KG1 (cell line): ENCODE measurements at places on chromosomes 6 and 20.

GRCh38 chr20:54000914-54001313, 69.5 kb downstream of the BCAS1 start:
- DNase-seq = no peak

- no peak for DNase-seq
These were observed 18.0 kb downstream of the TUBB2A start for GRCh38 chr6:3139090-3139903.

GRCh38 chr6:34926655-34927054, 37.6 kb downstream of the ANKS1A start:
- DNase-seq = no peak

DNA sequence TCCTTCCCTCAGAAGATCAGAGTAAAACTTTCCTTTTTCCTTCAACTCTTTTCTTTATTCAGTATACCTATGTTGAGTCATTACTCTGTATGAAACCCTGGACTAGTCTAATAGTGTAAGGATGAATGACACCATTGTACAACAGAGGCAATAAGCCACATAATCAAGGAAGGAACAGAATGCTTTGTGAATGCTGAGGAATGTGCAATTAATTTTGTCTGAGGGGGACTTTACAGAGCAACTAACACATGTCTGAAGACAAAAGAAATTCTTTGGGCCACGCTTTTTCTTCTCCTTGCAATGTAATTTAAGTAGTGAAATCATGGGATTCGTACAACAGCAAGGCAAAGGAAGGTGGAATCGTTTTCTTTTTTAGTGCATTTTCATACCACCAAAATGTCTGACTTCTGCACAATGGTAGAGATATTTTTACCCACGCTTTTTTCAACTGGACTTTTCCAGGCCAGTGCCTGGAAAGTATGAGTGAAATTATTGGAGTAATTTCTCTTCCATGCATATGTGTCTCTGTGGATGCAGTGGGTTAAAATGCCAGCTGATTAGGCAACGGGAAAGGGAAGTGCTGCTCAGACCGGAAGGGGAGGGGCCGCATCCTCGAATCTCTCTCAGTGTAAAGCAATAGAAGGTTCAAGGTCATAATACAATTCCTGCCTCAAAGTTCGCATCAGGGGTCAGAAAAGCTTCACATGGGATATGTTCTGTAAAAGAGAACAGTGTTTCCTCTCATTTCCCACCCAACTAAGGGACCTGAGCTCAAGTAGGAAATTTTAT, 89.9 kb upstream of the MTHFD1L start:
- DNase-seq = no peak

DNA sequence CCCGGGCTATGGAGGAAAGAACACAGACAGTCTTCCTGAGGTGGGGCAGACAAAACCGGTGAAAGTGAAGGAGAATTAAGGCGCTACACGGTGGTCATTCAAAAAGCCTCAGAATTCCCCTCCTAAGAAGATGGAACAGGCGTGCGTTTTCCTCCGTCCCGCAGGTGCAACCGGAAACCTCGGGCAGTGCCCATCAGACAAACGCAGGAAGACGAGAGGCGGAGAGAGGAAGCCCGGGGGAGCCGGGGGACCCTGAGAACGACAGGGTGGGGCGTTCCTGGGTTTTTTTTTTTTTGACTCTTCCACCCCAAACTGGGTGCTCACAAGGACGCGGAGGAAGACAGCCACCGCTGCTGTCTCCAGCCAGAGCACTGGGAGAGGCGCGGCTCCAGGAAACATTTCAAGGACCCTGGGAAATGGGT, 25.4 kb downstream of the TTLL2 start:
- no peak for DNase-seq

DNA sequence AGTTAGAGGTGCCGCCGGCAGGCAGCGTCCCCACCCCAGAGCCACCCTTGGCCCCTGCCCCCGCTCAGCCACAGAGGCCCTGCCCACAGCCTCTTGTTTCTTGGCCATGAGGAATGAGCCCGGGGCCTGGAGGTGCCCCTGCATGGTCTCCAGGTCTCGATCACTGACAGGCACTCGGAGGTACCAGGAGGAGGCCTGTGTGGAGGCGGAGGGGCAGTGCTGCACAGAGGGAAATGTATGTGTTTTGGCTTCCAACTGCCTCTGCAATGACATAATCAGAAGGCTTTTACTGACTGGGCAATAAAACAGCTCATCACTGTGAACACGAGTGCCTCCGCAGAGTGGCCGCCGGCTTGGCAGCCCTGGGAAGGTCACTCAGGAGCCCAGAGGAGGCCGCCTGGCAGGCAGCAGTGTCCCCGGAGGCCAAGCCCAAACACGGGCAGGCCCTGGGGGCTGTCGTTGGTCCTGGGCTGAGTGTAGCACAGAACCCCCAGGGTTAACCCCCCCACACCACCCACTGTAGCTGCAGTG, 61.1 kb upstream of the GATA5 start:
- no peak for DNase-seq

DNA sequence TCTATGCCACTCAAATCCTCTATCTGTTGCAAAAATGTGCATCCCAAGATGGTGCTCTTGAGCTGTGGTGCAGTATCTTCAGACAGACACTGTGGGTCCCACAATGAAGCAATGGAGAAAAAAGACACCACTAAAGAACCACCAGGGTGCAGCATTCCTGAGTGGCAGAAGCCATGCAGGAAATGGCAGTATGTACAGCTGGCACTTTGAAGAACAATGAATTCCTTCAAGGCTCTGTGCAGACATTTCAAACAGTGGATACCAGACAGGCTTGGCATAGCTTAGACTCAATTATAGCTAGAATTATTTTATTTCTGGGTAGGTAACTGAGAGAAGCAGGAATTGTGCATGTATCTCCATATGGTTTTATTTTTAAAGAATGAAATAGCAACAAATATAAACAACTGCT, 24.0 kb upstream of the HDAC2 start:
- DNase-seq = no peak

GRCh38 chr20:60326821-60327220, 368.6 kb downstream of the CDH26 start:
- DNase-seq = no peak

DNA sequence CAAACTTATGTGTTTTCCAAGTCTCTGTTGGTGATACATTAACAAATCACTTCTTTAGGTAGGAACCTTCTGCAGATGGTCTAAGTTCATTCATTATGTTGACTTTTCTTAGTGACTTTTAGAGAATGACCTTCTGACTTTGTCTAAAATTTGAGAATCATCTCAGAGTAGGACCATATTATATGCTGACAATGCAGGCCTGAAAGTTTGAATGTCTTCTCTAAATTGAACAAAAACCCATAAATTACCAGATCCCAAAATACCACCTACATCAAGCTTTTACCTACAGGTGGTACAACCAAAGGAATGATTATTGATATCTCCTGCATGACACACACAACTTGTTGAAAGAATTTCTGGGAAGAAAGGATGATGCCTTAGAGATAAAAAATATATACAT, 191.5 kb downstream of the SOD2 start:
- DNase-seq = no peak

- DNase-seq = no peak
These were observed 58.3 kb downstream of the SNX9 start for GRCh38 chr6:157881342-157881741.

- no peak for DNase-seq
These were observed 25.2 kb upstream of the MYLIP start for GRCh38 chr6:16103722-16104121.

DNA sequence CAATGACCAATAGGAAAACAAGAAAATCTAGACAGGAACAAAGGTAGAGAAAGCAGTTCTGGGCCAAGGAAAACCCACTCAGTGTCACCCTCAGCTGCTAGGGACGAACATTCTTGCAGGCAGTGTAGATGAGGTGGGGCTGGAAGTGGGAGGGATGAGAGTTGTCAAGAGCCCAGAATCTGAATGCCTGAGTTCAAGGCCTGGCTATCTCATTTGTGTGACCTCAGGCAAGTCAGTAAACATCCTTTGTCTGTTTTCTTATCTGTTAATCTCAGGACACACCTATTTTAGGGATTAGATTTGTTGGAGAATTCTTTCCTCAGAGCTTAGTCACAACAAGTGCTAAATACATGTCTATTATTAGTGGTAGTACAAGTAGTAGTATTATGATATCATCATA, 50.9 kb upstream of the KIF16B start:
- DNase-seq = no peak

DNA sequence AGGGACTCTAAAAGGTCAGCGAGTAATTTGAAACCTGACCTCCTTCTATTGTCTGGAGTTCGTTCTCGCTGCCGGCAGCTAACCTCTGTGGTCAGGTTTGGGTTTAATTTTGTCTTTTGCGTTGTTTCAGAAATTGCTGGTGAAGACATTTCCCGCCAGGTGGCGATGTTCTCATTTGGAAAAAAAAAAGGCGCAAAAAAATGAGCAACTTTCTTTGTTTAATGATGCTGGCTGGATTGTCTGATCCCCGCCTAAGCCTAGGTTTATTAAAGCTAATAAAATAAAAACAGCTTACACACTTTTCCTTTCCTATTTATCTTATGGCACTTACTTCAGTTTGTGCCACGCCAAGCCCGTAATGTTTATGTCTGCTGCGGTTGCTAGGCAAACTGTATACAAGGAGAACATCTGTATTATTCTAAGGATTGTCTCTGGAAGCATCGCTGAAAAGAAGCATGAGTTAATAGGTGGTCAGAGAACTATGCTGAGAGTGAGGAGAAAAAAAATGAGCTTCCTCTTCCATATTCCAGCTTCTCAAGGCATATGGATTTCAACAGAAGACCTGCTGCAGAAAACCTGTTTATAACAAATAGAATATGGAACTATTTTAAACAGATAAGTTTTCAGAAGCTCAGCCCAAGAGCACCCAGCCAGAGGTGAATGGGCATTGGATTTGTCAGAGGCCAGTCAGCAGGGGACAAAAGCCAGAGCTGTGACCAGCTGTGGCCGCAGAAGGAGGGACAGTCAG, 205.7 kb downstream of the DOK5 start:
- peak; percentile 27 for DNase-seq

- peak; percentile 5 for DNase-seq
These were observed 548 bp downstream of the AGPAT4 start for GRCh38 chr6:161273274-161273751.

DNA sequence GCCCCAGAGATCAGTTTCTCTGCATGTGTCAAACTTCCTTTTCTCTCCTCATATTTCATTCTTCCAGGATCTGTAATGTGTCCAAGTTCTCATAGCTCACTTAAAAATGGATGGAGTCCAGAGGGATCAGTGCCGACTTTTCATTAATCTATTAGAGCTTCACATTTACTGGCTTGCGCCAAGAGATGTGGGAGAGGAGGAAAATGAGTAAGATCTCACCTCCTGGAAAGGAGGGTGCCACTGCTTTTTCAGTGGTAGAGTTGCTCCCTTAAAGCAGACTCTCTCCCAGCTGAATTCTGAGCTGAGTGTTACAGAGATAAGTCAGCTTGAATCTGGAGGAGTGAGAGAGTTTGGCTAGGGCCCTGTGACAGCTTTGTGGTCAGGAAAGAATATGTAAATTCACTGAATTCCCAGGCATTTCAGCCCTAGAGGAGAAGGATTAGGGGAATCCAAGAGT, 175.9 kb downstream of the SOX4 start:
- no peak for DNase-seq

GRCh38 chr6:20577173-20577688, 43.0 kb downstream of the CDKAL1 start:
- no peak for DNase-seq

DNA sequence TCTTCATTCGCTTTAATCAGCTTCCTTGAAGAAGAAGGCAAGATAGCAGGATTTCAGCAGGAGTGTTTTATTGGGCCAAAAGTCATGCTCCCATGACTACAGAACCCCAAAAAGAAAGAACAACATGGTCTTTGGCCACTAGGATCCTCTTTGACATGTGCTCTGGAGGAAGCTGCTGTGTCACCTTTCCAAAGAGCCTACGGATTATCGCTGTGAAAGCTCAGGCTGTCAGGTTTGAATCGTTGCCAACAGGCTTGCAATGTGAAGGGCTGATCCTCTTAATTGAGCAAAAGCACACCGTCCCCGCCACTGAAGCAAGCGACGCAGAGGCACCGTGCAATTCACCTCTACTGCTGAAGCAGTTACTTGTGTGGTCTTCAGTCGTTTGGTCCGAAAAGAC, 29.0 kb downstream of the MYLIP start:
- DNase-seq = no peak

GRCh38 chr6:2748183-2748582, 2.5 kb downstream of the MYLK4 start:
- no peak for DNase-seq

DNA sequence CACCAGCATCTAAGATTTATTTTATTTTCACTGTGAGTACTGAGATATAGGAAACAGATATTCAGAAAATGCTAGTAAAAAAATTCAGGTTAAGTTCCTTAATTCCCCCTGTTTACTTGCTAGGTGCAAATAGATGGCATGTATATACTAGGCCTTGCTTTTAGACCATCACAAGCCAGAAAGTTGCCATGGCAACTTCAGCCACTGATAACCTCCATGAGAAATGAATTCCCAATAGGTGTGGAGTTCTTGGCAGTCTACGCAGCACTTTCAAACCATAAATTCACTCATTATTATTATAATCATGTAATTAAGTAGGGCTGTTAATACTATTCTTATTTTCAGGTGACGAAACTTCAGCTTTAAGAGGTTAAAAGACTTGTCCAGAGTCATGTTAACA, 251.6 kb upstream of the TFAP2D start:
- DNase-seq = no peak

GRCh38 chr6:47308552-47309290, 984 bp downstream of the TNFRSF21 start:
- peak; percentile 66 for DNase-seq

GRCh38 chr6:7518877-7519276, 22.6 kb upstream of the DSP start:
- no peak for DNase-seq

GRCh38 chr6:139364302-139364981, 10.0 kb downstream of the CITED2 start:
- peak; percentile 38 for DNase-seq

DNA sequence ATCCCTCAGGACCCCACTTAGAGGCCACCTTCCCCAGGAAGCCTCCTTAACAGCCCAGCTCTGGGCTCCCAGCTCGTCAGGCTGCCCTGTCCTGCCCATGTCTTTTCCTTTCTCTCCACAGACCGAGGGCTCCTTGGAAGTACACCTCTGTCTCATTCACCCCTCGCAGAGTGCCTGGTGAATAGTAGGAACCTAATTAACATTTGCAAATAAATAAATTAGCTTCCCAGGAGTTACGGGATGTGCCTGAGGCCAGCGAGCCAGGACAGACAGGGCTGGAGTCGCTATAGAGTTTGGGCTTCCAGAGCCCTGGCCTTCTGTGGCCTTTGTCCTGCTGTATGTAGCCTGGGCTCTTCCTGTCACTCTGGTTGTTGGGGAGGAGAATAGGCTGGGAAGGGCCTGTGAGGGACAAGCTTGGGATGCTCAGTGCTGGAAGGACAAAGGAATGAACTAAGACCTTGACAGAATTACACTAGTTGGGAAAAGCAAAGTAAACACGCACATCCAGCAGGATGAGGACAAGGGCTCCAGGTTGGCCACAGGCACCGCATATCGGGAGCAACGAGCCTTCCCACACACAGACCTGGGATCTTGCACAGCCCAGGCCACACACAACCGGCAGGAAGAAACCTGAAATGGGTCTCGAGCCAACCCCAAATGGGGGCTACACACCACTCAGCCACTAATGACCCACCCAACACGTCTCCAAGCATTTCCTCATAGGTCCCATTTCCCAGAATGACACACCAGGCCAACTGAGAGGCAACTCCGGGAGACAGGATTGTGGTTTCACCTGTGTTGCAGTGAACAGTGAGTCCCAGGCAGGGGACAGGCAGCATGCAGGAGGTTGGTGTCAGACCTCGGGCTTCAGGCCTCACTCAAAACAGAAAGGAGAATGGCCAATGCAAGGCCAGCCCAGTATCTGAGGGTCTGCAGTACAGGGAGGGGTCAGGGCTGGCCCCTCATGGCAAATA, 9.7 kb downstream of the MAP1LC3A start:
- DNase-seq = no peak

- DNase-seq = no peak
These were observed 206.8 kb upstream of the SOX4 start for GRCh38 chr6:21386744-21387143.
